Large intestine (tissue), 12 donors: ENCODE measurements at places on chromosomes 3 and 15.

DNA sequence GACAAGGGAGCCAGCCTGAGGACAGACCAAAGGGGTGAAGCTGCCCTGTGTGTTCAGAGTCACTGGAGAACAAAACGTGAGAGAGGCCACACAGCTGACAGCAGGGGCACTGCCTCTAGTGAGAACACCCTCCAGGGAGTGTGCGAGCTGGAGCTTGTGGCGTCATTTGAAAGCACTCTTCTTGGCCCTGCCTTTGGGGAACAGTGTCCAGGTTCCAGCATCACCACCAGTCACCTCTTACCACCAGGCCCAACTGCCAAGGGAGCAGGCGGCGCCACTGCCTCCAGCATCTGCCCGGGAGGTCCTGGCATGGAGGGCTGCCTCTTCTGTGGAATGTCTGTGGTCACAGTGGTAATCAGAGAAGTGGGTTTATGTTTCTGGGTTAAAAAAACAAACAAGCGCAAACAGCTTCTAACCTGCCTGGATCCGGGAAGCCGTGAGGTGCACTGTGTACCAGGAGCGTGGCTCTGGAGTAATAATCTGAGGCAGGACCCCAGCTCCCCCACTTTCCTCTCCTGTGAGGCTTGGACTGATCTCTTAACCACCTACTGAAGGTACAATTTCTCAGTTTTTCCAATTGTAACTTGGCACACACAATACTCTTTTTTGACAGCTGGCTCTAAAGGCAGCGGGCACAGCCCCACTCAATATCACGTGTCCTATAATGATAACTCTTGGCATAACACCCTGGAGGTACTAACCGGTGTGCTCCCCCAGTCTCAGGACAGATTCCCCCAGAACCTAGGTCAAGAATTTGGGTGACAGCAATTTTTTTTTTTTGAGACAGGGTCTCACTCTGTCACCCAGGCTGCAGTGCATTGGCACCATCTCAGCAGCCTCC lies 32.2 kb upstream of the CDCP1 start:
- no peaks in the 10 kb centered on the region for H3K36me3 ChIP-seq
- H3K27me3 ChIP-seq: peaks cover 3% of the 10 kb centered on the region
- no peak for DNase-seq
- no peak overlapping the region for H3K27ac ChIP-seq
- H3K4me3 ChIP-seq: no peak overlapping the region

DNA sequence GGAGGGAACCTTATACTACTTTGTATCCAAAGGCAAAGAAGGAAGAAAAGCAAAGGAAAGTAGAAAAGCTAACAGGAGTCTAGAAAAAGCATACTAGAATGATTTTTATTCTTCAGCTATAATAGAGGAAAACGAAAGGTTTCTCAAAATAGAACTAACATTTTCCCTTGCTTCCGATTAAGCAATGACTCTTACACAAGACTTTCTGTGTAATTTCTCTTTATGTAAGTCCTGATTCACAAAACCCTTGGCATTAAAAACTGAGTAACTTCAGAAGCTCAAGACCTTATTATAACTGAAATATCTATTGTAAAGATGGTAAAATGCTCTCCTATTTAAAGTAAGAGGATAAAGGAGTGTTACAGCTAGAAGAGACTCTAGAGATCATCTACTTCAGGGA lies 97.4 kb downstream of the DTWD1 start:
- no peaks in the 10 kb centered on the region for H3K36me3 ChIP-seq
- no peaks in the 10 kb centered on the region for H3K4me1 ChIP-seq
- no peak for DNase-seq
- no peak overlapping the region for H3K27ac ChIP-seq
- H3K27me3 ChIP-seq: no peaks in the 10 kb centered on the region

DNA sequence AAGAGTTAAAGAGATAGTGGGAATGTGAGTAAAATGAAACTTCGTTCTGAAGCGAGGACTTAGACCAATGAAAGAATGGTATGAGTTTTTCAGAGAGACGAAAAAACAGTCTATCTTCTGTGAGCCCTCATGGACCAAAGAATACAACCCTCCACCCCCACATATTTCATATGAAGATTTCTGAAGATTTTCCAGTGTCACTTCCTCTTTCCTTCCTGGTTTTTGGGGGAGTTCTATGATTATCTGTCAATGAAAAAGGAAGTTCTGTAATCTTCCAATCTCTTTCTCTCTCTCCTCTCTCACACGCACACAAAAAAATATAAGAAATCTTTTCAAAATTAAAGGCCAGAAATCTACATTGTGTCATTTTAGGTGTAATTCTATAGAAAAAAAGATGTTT lies 27.7 kb downstream of the CMSS1 start:
- no peak for DNase-seq
- no peaks in the 10 kb centered on the region for H3K27me3 ChIP-seq
- no peaks in the 10 kb centered on the region for H3K4me1 ChIP-seq
- H3K36me3 ChIP-seq: peaks cover 17% of the 10 kb centered on the region
- H3K4me3 ChIP-seq: no peak overlapping the region

GRCh38 chr15:90138071-90138833 lies 36.0 kb upstream of the IDH2 start:
- H3K36me3 ChIP-seq: no peaks in the 10 kb centered on the region
- H3K27me3 ChIP-seq: no peaks in the 10 kb centered on the region
- H3K27ac ChIP-seq: no peak overlapping the region
- peaks cover 4% of the 10 kb centered on the region for H3K4me1 ChIP-seq
- H3K4me3 ChIP-seq: no peak overlapping the region

DNA sequence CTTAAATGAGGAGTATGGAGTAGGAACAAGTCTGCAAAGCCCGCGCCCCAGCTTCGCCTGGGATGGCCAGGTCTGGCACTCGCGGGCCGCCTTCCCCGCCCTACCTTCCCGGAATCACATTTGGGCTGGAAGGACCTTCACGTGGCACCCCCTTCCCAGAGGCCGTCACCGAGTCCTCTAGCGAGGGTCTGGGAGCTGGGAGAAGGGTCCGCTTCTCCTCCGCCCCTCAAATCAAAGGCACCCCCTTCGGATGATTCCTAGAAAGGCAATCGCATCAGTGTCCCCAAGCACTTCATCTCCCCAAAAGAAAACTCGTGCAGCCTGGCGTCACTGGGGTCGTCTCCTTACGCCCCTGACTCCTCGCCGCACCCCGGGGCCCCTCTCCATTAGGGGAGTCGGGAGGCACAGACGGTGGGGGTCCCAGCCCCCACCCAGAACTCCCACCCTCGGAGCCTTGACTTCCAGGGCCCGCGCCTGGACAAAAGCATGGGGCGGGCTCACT lies 380 bp downstream of the MYLK start:
- H3K4me3 ChIP-seq: peak overlapping the region; percentile 30
- H3K27ac ChIP-seq: no peak overlapping the region
- H3K4me1 ChIP-seq: peaks cover 3% of the 10 kb centered on the region
- H3K36me3 ChIP-seq: no peaks in the 10 kb centered on the region

- DNase-seq: no peak
- peaks cover 25% of the 10 kb centered on the region for H3K4me1 ChIP-seq
- H3K27ac ChIP-seq: no peak overlapping the region
Observed at GRCh38 chr3:186093271-186093900, 15.5 kb downstream of the ETV5 start.
